ENCODE measurements at places on chromosomes 2 and 18.

DNA sequence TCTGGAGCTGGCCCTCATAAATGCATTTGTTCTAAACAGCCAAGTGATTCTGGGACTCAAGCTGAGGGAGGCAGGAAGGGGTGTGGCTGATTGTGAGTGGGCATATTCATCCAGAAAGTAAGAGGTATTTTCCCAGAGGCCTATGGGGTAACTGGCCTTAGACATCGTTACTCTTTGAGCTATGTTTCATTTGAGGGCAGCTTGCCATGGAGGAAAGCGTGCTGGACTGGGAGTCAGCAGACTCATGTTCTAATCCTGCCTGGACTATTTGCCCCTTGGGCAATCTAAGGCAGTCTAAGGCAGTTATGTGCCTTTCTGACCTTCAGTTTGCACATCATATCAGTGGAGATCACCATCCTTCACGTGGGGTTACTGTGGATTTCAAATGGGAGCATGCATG, 93.5 kb upstream of the SLC14A2 start:
- DNase-seq = no peak

- no peak for DNase-seq
Observed at GRCh38 chr2:127362971-127363370, 24.8 kb downstream of the MAP3K2 start.

- DNase-seq = no peak
Observed at GRCh38 chr2:197209742-197210408, 100.7 kb downstream of the ANKRD44 start.

DNA sequence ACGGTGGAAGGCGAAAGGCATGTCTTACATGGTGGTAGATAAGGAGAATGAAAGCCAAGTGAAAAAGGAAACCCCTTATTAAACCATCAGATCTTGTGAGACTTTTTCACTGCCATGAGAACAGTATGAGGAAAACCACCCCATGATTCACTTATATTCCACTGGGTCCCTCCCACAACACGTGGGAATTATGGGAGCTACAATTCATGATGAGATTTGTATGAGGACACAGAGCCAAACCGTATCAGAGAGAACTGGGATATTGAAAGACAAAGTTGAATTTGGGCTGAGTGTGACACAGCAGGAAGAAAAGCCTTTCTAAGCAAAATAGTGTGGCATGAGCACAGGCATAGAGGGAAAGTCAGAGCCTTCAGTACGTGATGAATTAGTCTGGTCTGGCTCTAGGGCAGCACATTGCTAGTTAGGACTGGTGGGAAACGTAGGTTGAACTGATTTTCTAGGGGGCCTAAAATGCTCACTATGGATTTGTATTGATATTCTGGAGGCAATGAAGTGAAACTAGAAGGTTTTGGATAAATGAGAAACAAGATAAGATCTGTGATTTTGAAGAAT, 84.8 kb upstream of the RND3 start:
- DNase-seq = no peak

DNA sequence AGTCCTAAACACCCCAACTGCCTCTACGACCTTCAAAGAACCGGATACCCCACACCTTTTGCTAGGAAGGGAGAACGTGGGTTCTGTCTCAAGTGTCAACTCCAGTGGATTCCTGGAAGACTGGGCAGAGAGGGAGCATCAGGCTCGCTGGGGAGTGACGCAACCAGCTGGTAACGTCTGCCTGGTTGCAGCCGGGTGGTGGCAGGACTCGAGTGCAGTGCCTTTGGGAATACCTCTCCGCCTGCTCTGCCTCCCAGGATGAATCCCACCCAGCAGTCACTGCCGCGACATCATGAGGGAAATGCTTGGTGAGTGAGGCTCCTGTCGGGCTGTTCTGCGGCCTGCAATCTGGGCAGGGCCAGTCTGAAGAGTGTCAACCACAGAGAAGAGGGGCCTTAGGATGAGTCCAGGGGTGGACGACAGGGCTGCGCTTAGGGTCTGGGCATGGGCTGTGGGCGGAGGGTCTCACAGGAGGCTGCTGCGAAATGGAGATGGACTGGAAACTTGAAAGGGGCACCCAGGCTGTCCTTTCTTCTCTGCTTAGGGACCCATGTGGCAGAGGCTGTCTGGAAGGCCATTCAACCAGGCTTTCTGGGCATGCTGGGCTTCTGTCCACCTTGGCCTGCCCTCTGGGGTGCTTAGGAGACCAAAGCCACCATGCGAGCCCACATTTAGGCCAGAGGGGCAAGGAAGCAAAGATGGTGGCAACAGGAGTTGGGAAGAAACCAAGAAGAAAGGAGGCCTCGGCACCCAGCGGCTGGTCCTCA, 12.9 kb downstream of the GPR17 start:
- no peak for DNase-seq

DNA sequence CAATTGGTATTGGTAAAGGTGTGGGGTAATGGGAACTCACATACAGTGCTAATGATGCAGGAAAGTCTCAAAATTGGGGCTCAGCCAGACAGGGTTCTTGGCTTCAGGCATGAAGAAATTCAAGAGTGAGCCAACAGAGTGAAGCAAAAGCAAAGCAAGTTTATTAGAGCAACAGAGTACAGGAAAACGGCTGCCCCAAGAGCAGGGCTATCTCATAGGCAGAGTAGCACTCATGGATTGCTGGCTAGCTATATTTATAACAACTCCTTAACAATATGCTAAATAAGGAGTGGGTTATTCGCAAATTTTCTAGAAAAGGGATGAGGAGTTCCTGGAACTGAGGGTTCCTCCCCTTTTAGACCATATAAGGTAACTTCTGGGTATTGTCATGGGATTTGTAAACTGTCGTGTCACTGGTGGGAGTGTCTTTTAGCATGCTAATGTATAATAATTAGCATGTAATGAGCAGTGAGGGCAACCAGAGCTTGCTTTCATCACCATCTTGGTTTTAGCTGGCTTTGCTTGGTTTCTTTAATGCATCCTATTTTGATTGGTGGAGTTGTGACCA, 233.8 kb upstream of the NOL4 start:
- no peak for DNase-seq

DNA sequence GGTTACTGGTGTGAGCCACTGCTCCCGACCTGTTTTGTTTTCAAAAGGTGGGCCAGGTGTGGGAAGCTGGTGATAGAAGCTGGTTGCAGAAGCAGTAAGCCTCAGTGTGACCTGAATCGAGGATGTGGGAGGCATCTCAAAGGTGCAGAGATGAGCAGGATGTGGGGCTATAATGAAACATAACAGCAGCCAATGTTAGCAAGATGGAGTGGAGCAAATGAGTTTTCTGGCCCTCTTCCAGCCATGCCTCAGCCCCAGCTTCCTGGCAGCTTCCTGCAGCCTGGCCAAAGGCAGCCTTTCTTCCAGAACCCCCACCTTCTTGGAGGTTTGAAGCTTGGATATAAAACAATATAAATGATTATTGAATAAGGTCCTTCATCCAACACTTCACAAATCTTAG, 184.8 kb downstream of the NCK2 start:
- DNase-seq = no peak

GRCh38 chr2:8477552-8478470, 204.0 kb upstream of the ID2 start:
- no peak for DNase-seq

- no peak for DNase-seq
Observed at GRCh38 chr2:97726261-97727064, 13.1 kb downstream of the ZAP70 start.

GRCh38 chr2:64860276-64860885, 128.8 kb upstream of the SLC1A4 start:
- DNase-seq = no peak

GRCh38 chr2:152437276-152438108, 102.5 kb downstream of the FMNL2 start:
- no peak for DNase-seq

DNA sequence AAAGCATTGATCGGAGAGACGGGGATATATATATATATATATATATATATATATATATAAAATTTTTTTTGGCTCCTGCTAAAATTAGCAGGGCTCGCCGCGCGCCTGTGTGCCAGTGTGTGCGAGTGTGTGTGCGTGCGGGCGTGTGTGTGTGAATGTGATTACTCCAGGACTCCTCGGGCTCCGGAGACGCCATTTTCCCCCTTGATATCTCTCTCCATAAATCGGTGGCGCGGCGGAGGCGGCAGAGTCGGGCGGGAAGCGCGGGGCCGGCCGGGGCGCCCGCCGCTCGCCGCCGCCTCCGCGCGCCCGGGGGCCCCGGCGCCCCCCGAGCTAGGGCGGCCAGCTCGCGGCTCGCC, 795 bp upstream of the SETBP1 start:
- no peak for DNase-seq

DNA sequence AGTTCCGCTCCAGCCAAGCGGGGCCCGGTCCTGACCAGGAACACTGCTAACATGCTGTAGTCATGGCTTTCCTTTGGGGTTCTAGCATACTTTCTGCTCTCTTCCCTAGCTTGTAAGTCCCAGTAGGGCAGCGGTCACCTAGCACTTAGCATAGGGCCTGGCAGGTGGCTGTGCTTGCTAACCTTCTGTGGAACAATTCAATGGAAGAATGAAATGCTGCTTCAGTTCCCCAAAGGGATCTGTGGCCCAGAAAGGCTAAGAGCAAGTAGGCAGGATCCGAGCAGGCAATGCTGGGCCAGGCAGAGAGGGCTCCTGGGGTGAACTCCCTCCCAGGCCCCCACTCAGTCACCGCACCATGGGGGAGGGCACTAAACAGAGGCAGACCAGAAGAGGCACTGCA, 266.8 kb downstream of the CELF4 start:
- no peak for DNase-seq

GRCh38 chr2:33238111-33238510, 238.3 kb upstream of the RASGRP3 start:
- no peak for DNase-seq

- DNase-seq = no peak
Observed at GRCh38 chr2:49028101-49028500, 126.2 kb downstream of the FSHR start.

- DNase-seq = no peak
Observed at GRCh38 chr18:55685638-55686037, 97.6 kb upstream of the TCF4 start.

DNA sequence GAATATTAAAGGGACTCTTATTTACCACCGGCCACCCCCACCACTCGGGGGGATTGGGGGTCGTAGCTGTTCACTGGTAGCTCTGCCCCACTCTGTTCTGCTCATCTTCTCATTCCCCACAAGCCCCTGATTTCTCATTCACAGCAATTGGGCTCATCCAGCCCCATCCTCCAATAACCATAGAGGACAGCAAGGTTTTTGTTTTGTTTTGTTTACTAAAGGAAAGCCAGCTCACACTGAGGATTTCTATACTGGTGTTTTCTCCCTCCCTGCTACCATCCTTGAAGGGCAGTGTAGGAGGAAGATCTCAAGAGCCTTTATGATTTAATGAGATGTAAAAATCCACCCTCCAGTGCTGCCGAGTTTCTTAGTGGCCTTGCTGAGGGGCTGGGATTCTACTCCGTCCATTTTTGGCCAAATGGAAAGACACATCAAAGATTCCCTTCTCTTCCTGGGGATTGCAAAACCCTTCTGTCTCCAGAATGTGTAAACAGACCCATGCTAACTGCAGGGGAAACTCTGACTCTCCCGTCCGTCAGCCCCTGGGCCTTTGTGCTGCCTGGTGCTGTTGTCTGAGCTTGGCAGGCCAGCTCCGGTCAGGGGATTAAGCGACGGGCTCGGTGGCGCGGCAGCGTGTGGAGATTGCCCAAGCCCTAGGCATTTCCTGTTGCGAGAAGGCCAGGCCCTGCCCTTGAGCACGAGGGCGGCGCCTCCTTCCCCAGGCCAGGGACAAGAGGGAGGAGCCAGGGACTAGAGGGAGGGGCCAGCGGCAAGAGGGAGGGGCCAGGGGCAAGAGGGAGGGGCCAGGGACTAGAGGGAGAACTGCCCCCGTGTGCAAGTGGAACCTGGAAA, 165.0 kb downstream of the ANTXR1 start:
- DNase-seq = no peak

GRCh38 chr18:76572518-76573247, 77.6 kb upstream of the ZNF516 start:
- no peak for DNase-seq

- no peak for DNase-seq
Observed at GRCh38 chr2:11430729-11431128, 35.2 kb downstream of the E2F6 start.

DNA sequence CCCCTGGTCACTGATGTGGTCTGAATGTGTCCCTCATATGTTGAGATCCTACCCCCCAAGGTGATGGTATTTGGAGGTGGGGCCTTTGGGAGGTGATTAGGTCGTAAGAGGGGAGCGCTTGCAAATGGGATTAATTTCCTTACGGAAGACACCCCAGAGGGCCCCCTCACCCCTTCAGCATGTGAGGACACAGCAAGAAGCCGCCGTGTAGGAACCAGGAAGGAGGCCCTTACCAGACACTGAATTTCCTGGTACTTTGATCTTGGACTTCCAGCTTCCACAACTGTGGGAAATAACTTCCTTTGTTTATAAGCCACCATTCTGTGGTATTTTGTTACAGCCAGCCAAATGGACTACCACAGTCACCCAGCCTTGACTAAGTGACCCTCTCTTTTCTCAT, 35.9 kb downstream of the NCK2 start:
- DNase-seq = no peak

DNA sequence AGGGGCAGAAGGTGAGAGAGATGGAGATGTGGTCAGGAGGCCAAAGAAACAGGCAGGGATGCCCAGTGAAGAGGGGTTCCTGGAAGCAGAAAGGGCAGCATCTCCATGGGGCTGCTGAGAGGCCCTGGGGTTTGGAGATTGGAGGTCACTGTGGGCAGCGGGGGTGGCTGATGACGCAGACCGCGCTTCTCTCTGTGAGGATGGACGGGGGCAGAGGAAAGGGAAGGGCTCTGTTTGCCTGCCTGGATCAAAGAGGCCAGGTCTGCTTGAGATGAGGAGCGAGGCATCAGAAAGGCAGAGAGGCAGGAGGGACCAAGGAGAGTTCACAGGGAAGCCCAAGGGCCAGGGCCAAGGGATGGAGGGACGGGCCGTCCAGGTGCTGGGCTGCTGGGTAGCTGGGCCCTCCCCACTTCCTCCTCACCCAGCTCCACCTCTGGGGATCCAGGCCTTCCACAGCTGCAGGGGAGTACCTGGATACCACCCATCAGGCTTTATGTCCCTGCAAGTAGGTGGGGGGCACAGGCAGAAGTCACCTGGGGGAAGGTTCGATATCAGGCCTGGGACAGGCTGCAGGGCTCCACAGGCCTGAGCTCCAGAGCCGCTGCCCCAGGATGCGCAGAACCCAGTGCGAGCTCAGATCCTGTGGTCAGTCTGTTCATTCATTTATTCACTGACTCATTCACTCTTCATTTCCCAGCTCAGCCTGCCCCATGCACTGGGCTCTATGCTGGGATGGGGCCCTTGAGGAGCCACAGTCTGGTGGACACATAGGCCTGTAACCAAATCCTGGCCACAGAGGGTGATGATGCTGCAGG, 30.6 kb downstream of the ADRA2B start:
- no peak for DNase-seq

GRCh38 chr2:231707625-231707926, 749 bp upstream of the PTMA start:
- DNase-seq = peak; percentile 28

GRCh38 chr2:44110444-44110843, 58.2 kb upstream of the PPM1B start:
- no peak for DNase-seq

DNA sequence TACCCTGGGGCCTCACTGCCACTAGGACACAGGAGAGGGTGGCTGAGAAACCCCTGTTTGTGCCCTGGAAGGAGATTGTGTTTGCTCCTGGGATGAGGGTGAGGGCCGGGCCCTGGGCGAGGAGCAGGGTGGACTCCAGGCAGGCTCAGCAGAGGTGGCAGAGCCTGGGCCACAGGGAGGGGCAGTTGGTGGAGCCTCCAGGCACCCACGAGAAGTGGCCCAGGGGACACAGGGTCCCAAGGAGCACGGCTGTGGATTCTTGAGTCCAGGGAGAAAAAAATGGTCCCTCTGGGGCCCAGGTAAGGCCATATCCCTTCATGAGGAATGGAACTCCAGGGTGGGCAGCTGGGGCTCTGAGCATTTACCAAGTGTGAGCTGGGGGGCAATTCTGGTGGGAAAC, 8.3 kb downstream of the MAB21L4 start:
- no peak for DNase-seq
